ENCODE measurements at places on chromosomes 3 and 15.

DNA sequence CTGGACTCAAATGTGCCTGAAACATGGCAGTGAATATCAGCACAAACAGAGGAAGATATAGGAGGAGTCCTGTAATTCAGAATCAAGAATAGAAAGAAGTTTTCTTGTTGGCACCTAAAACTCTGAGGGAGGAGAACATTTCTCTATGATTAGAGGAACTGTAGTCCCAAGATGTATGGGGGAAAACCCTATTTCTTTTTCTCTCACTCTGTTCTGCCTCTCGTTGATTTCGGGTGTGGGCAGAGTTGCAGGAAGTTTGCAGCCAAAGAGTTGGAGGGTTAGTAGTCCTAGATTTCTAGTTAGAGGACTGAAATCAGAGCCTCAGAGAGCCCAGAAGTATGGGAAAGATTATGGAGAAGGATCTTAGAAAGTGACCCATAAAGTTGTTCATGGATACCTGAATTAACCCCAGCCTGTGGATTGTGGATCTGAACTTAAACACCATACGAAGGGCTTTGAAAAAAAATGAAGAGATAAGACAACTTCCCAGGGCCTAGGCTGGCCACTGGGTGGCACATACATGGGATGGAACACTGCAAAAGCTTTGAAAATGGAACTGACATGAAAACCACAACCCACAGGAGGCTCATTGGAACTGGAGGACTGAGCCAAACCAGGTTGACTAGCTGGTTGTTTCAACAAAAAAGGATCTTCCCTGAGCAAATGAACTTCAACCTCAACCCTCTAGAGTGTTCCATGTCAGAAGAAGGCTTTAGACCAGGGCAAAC, 34.6 kb downstream of the FMN1 start:
- no peak for DNase-seq

GRCh38 chr3:46280105-46280797, 38.0 kb downstream of the CCR3 start:
- DNase-seq, result peak; percentile 59

GRCh38 chr3:170893895-170894294, 14.5 kb downstream of the EIF5A2 start:
- DNase-seq, result no peak

DNA sequence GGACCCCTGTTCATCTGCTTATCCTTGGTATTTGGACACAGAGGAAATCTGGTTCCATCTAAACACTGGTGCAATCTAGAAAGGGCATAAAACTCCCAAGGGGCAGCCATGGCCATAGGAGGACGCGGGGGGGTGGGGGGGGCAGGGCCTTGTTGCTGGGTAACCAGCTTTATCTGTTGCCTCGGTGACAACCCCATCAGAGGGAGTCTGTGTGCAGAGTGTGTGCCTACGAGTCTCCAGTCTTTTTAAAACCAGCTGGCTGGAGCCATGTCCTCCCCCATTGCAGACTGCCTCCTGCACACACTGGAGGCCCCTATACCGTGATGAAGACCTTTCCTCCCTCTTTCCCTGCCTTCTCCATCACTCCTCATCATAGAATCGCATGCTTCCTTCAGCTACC, 26.4 kb upstream of the CORO2B start:
- no peak for DNase-seq

DNA sequence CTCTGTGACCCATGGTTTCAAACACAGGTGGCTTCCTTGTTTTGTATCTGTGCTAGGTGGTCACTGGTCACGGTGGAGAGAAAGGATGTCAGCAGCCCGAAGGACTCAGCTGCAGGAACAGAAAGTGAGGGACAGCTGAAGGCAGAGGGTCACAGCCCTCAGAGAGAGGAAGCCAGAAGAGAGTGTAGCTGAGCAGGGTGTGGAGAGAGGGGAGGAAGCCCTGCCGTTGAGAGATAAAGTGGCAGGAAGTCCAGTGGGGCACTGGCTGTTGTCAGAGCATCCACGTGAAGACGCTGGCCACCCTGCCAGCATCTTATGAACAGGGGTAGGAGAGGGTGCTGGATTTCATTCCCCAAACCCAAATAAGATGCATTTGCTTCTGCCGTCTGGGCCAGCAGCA, 36.9 kb downstream of the LIMD1 start:
- no peak for DNase-seq

DNA sequence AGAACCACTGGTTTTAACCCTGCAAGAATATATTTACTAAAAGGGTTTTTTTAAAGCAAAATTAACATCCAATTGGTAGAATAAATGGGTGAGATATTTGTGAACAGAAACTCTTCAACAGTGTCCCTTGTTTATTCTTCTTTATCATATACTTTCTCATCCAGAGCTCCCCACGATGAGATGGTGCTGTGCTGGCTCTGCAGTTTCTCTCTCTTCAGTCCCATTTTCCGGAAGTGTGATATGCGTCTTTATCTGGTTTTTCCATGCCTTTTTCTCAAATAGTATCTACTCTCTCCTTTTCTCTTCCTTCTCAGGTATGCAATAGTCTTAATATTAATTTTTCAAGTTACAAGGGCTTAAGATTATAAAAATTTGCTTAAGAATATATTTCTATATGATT, 1.5 kb downstream of the EAF2 start:
- DNase-seq, result no peak

- DNase-seq, result peak; percentile 50
These were observed at the start of gene SST for GRCh38 chr3:187669675-187670504. Gene SST, minus strand, starts transcription at chr3:187670394. Its CDS starts 103 bp downstream, at chr3:187670291.

DNA sequence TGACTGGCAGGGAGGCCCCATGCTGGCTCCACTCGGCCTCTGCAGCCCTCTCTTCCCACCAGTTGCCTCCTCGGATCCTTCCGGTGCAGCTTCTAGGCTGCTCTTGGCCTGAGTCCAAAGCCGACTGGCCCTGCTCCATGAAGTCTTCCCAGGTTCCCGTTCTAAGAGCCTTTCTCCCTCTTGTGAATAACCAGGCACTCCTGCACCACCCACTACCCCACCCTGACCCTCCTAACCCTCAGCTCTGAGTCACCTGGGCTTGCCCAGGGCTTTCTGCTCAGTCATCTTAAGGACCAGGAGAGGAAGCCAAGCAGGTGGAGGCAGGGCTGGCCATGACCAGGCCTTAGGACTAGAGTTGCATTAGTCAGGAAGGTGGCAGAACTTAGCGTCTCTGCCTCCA, 28.1 kb upstream of the CNBP start:
- peak; percentile 73 for DNase-seq

DNA sequence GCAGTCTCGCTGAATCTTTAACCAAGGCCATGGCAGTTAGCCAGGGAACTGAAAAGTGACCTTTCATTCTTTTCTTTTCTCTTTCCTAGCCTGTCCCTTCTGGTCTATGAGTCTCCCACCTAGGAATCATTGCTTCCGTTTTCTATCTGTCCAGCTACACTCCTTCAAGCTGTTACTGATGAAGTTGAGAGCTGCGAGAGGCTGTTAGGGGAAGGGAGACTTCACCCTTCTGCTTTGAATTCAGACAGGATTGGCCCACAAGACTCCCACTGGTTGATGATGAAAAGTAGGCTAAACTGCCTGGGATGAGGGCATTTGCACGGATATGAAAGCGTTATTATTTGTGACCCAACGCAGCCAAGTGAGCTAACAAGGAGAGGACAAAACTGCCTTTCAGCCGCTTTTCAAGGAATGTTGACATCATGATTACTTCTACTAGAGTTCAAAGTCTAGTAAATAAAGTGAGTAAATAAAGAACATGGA, 30.2 kb downstream of the EIF4E3 start:
- DNase-seq, result no peak

DNA sequence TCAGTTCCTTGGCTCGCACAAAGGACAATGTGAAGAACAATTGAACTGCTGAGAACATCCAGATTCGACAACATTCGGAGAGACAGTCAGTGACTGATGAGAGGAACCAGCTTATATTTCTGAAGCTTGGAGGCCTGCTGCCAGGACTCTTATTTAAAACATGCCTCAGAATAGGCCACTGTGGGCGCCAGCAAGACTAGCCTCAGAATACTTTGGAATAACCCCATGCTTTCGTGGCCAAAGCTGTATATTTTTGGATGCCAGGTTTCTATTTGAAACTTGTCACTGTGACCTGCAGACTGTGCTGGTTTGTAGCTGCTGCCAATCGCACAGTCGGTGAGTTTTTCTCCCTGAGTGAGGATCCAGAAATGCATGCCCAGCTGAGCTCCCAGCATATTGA, 129.9 kb upstream of the UBE3A start:
- no peak for DNase-seq

- DNase-seq, result peak; percentile 66
These were observed 18.4 kb downstream of the ZBTB38 start for GRCh38 chr3:141386611-141387111.

- DNase-seq, result no peak
These were observed 148.1 kb downstream of the WDR76 start for GRCh38 chr15:43974852-43975251.

GRCh38 chr3:196995027-196995426, 26.4 kb upstream of the PIGZ start:
- no peak for DNase-seq
